Central memory CD8-positive, alpha-beta T cell (primary cell): ENCODE measurements at places on chromosomes 7 and 10.

DNA sequence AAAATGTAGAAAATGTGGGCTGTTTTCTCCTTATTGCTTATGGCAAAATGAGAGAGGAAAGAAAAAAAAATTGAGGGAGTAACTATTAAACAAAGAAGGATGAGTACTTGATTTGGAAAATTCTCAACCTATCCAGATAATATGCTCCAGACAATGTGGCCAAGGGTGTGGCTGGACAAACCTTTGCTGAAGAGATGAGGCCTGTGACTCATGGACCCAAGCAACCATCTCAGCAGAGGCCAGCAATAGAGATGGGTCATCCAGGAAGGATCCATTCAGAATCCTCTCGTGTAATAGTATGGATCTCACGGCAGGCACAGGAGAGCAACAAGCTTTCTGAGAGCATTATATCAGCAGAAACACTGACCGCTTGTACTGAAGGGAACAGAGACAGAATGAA is 120.3 kb upstream of the CELF2 start:
- DNase-seq: no peak
- H3K4me1 ChIP-seq: no peaks in the 10 kb centered on the region
- H3K27ac ChIP-seq: no peak overlapping the region
- no peak overlapping the region for H3K4me3 ChIP-seq

DNA sequence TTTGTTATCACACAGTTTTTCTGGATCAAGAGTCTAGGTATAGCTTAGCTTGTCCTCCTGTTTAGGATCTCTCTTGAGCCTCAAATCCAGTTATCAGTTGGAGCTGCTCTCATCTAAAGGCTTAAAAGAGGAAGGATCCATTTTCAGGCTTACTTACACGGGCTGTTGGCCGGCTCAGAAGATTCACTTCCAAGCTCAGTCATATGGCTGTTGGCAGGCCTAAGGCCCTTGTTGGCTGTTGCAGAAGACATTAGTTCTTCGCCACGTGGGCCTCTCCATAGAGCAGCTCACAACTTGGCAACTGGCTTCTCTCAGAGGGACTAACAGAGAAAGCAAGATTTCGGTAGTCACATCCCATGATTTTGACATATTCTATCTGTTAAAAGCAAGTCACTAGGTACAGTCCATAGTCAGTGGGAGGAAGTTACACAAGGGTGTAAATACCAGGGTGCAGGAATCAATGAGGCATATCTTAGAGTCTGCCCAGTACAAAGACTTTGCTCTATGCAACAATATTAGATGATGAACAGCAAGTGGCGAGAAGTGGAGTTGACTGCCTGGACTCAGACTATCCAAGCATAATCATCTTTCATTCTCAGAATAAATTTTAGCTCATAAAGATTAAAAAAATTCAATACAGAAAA is 280.1 kb upstream of the MBL2 start:
- H3K36me3 ChIP-seq: no peaks in the 10 kb centered on the region
- H3K4me1 ChIP-seq: no peaks in the 10 kb centered on the region
- no peak overlapping the region for H3K4me3 ChIP-seq
- no peaks in the 10 kb centered on the region for H3K27me3 ChIP-seq
- no peak for DNase-seq

GRCh38 chr7:139594911-139595476 is 71.5 kb downstream of the CLEC2L start:
- H3K4me1 ChIP-seq: no peaks in the 10 kb centered on the region
- peaks cover 17% of the 10 kb centered on the region for H3K36me3 ChIP-seq
- no peak for DNase-seq
- H3K27ac ChIP-seq: no peak overlapping the region

- DNase-seq: no peak
- H3K36me3 ChIP-seq: peaks cover 7% of the 10 kb centered on the region
- H3K27ac ChIP-seq: no peak overlapping the region
- H3K4me1 ChIP-seq: peaks cover 12% of the 10 kb centered on the region
- H3K4me3 ChIP-seq: no peak overlapping the region
- H3K27me3 ChIP-seq: no peaks in the 10 kb centered on the region
Observed at GRCh38 chr10:89035461-89035860, 44.9 kb downstream of the FAS start.

DNA sequence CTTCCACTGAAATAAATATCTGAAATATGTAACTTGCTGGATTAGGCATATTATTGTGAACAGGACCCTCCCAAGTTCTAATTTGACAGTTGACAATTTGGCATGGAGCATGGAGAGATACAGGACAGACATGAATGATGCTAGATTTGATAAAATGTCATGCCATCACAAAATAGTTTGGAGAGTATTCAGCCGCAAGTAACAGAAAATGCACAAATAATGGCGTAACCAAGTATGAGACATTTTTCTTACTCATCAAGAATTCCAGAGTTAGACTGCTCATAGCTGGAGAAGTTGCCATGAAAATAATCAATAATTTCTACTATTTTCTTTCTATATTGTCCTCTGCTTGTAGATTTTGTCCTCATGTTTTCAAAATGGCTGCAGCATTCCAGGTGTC is 45.5 kb upstream of the GPAM start:
- no peak overlapping the region for H3K4me3 ChIP-seq
- peaks cover 51% of the 10 kb centered on the region for H3K27me3 ChIP-seq
- DNase-seq: no peak
- no peak overlapping the region for H3K27ac ChIP-seq

DNA sequence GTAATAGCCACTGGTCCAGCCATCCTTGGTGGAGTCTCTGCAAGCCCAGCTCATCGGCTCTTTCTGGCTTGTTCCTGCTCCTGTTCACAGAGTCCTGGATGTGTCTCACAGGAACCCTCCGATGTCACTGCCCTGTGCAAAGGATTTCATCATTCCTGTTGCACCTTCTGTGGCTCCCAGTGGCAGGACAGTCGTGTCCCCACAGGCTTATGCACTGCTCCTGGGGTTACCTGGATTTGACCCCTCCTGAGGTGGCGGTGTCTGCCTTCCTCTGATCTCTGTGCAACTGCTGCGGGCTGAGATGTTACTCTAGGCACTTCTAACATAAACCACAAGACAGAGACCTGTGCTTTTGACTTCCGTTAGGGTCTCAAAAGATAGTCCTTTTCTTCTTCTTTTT is 30.6 kb downstream of the APBB1IP start:
- DNase-seq: peak; percentile 36
- H3K27ac ChIP-seq: peak overlapping the region; percentile 39
- H3K36me3 ChIP-seq: peaks cover 14% of the 10 kb centered on the region
- H3K4me1 ChIP-seq: peaks cover 86% of the 10 kb centered on the region

DNA sequence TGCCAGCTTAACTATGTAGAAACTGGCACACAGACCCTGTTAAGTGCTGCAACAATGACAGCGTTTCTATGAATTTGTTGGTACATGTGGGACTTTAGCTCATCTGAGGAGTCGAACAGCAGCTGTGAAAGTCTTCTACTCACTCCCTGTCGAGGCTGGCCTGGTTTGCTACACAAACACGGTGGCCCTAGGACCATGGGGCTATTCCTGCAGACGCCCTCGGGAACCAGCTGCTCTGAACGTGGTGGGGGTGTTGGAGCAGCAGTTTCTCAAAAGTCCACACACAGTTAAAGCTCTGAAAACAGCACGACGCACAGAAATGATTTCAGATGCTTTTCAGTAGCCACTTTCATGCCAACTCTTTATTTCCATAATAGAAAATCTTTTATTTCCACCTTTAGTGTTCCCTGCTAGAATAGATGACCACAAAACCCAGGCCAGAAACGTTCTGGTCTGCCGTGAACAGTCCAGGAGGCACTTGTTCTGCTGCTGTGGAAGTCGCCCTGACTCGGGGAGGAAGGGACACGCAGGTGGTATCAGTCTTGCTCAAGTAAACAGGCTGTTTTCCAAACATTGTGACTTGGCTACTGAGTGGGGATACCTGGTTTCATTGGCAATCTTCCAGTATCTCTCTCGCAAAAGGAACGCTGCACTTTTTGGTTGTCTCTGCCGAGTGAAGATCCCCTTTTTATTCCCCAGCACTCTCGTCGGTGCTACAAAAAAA is 21.5 kb downstream of the GUSB start:
- H3K27me3 ChIP-seq: no peaks in the 10 kb centered on the region
- DNase-seq: no peak
- H3K4me1 ChIP-seq: no peaks in the 10 kb centered on the region
- no peak overlapping the region for H3K27ac ChIP-seq

DNA sequence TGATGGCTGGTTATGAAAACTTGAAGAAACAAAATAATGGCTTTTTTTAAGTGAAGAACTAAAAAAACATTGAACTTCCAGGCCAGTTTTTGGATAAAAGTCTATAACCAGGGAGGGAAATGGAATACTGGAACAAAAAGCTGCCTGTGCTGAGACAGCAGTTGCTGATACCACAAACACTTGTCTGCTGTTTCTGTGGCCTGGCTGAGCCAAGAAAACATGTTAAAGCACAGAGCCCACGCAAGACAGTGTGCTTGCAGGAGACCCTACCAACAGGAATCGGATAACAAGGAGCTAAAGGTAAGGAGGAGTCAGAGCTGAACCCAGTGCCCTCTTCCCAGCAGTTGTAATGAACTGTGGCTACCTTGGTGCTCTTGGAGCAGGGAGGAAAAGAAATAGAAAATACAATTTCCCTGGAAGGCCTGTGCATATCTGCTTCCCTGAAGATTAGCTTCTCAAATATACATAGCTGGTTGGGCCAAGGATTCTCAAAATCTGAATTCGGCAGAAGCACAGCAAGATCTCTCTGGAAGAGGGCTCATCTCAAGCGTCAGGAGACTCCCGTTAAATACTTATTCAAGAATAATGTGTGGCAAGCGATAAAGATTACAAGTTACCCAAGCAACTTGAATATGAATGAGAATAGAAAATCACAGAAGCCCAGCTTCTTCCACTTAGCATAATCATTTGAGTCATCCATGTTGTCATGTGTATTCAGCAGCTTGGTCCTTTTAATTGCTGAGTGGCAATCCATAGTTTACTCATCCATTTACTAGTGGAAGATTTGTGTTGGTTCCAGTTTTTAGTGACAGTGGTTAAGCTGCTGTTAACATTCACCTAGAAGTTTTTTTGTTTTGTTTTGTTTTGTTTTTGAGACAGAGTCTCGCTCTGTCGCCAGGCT is 87.6 kb downstream of the NOD1 start:
- H3K4me3 ChIP-seq: no peak overlapping the region
- H3K27me3 ChIP-seq: no peaks in the 10 kb centered on the region
- peaks cover 4% of the 10 kb centered on the region for H3K36me3 ChIP-seq
- no peak overlapping the region for H3K27ac ChIP-seq
- H3K4me1 ChIP-seq: no peaks in the 10 kb centered on the region

- DNase-seq: no peak
- H3K4me3 ChIP-seq: no peak overlapping the region
- H3K4me1 ChIP-seq: no peaks in the 10 kb centered on the region
- no peaks in the 10 kb centered on the region for H3K36me3 ChIP-seq
- H3K27ac ChIP-seq: no peak overlapping the region
- H3K27me3 ChIP-seq: peaks cover 25% of the 10 kb centered on the region
Observed at GRCh38 chr7:122885583-122886356, 490 bp downstream of the CADPS2 start.

DNA sequence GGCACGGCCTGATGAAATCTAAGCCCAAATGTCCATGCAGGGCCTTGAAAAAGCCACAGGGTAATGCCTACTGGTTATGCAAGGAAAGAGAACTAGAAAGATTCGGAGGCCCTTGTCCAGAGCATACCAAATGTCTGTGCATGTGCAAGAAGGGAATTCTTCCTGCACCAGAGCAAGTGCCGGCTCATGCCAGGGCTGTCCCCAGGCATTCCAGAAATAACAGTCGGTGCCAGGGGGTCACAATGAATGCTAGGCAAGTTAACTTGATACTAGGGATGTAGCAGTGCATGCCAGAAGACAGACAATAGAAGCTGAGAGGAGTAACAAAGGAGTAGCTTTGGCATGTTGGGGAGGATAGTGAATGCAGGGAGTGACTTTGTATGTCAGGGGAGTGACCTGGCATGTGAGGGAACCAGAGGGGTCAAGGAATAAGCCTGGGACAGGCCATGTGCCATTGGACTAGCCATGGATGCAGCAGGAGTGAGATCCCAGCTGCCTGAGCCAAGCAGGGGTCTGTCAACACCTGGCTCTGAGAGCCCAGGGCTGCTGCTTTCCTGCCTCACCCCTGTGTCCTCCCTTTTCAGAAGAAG is 119.5 kb upstream of the UNC5B start:
- peaks cover 70% of the 10 kb centered on the region for H3K27me3 ChIP-seq
- DNase-seq: no peak
- H3K36me3 ChIP-seq: no peaks in the 10 kb centered on the region
- no peaks in the 10 kb centered on the region for H3K4me1 ChIP-seq
- no peak overlapping the region for H3K27ac ChIP-seq
